ENCODE measurements at places on chromosomes 3 and 15.

- DNase-seq = no peak
Observed at GRCh38 chr3:81695302-81695701, 66.1 kb downstream of the GBE1 start.

DNA sequence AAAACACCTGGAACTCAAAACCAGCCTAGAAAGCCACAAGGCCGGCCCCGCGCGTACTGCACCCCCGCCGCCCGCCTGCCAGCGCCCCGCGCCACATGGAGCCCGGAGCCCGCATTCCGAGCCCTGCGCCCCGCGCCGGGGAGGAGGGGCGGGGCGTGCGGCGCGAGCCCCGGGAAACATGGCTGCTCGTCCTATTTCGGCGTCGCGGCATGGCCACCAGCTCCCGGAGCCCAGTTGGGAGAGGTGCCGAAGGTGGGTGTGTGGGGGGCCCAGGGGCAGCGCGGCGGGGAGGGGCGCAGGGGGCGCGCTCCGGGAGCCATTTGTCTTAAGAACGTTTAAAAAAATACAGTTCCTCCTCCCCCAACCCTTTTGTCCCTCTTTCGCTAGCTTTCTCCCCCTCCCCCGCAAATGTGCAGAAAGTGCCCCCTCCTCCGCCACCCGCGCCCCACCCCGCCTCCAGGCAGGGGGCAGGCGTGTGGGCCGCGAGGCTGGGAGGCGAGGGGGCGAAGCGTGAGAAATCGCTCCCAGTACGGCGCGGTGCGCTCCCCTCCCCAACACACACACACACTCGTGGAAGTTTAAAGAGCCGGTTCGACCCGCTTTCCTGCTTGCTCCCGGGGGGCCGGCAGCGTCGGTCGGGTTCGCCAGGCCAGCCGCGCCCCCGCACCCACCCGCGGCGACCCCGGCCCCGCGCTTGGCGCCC is 2.5 kb downstream of the ANP32A start:
- DNase-seq = no peak

GRCh38 chr3:57731311-57731710 is 24.8 kb upstream of the SLMAP start:
- DNase-seq = no peak

GRCh38 chr3:150761831-150762661 is 923 bp downstream of the SIAH2 start:
- no peak for DNase-seq

DNA sequence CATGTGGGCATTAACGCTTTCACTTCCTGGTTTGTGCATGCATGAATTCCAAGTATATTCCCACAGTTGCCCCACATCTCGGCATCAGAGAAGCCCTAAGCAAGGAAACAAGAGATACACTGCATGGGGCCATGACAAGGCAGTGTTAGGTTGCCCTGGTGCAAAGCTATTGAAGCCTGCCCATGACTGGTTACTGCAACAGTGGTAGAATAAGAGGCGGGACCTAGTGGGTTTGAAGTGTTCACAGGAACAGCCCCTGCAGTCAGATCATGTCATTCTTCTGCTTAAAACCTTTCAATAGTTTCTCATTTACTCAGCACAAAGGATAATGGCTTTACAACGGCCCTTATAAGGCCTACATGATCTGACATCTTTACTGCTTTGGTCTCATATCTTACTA is 80.9 kb upstream of the TOPAZ1 start:
- no peak for DNase-seq

- DNase-seq = no peak
Observed at GRCh38 chr3:196555295-196555694, 13.1 kb downstream of the WDR53 start.

DNA sequence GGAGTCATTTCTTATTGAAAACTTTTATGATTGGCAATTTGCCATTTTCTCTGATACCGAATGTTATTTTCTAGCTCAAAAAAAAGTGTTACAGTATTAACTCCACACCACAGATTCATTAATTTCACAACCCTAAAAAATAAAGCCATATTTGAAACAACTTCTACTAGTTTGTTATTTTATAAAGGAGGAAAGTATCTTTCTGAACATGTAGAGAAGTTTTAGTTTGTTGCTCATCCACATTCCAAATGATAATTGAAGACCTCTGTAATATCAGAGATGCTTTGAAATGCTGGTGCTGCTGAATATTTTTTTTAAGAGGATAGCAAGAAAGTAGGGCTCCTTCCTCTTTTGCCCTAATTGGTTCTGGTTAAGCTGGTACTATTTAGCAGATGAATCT is 1.9 kb downstream of the VGLL3 start:
- DNase-seq = no peak

GRCh38 chr3:65945480-65945879 is 93.2 kb downstream of the MAGI1 start:
- no peak for DNase-seq
